ENCODE measurements at places on chromosomes 2 and 18.

DNA sequence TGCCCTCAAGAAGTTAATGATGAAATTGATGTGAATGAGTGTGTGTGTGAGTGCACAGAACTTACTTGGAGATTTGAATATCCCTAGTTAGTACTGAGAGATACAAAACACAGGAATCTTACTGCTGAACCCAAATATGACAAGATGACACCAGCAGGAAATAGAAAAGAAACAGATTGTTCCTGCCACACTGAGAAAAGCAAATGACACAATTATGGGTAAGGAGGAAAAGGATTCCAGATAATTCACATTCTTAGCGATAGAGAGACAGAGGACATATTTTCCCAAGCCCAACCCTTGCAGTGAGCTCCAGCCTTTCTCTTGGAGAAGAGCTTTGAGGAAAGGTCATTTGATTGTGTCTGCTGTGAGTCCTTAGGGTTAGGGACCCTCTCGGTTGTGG is 105.7 kb upstream of the SMIM21 start:
- DNase-seq, result no peak

DNA sequence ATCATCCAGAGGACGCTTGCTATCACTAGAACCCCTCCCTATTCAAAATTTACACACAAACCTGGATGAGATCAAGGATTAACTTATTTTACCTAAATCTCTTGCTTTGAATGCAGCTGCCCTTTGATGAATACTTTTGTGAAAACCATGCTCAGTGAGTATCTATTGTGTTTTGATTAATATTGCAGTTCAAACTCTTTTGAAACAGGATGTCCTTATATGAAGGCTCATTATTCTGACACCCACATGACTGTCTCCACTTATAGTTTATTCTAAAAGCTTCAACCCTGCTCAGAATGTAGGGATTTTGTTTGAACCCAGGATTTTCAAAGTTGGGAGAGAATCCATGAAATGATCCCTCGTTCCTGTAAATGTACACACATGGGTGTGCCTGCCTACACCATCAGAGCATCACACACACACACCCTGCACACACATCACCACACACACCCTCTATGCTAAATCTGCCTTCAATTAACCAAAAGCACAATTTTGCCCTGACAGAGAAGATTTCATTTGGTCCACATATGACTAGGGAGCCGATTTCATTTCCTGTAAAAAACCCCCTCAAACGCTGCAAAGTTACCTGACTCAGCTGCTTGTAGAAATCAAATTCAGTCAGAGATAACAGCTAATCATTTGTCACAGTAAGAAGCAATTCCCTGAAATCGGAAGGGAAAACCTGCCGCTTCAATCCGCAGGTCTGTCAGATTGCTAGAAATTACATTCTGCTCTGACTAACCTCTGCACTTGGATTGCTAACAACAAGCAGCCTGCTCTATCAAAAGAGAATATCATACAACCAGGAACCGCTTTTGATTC is 65.2 kb downstream of the ZEB2 start:
- no peak for DNase-seq

GRCh38 chr2:164922134-164922533 is 33.2 kb downstream of the SLC38A11 start:
- no peak for DNase-seq

GRCh38 chr2:49971453-49971852 is 817.1 kb upstream of the FSHR start:
- DNase-seq, result no peak

DNA sequence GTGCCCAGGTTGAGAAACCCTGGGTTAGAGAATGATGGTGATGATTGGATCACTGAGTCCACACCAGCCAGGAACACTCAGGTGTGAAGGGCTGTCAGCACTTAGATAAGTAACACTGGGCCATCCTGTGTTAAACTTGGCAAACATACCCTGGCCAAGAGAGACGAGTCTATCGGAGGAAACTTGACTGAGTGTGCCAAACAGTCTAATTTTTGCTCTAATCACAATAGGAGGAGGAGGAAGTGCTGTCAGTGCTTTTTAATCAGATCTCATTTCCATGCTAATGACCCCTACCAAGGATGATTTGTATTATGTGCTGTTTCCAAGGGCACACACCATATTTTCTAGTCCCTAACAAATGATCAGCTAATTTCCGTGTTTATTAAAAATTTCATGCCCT is 63.8 kb upstream of the SEC11C start:
- no peak for DNase-seq

- no peak for DNase-seq
Observed at GRCh38 chr2:238638100-238638981, 209.5 kb upstream of the TWIST2 start.

Data from H54 (cell line).